Thoracic aorta (tissue), 2 donors: ENCODE measurements at places on chromosomes 1 and 21. TPM values are rescaled to one million over a fixed set of nuclear protein-coding genes. Genes with fewer than 3 reads are reported as not detected.

- DNase-seq = no peak
Measured at GRCh38 chr1:149962039-149962647, 25.5 kb upstream of the MTMR11 start.

The TAS1R1 gene
- not detected for total RNA-seq

- DNase-seq = no peak
Measured at GRCh38 chr1:78464449-78464891, 26.3 kb upstream of the PTGFR start.

DNA sequence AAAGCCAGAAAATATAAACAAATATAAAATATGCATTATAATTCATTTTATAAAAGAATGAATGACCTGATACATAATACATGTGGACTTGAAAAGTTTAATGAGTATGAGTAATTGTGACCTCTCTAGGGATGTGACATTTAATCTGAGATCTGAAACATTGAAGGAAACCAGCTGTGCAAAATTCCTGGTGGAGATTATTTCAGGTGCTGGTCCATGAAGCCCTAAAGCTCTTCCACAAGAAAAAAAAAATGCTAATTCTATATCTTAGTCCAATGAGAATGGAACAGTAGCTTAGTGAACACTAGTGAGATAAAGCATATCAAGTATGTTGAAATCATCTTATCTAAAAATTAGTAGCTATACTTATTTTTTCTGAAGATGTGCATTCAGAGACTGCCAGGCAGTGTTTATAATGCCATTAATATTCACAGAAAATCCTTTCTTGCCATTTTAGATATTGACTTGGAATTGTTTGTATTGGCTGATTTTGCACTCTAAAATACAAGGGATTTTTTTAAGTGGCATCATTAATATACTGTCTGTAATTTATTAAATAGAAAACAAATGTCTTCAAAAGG lies 1485.9 kb downstream of the PLA2G4A start:
- DNase-seq = no peak

DNA sequence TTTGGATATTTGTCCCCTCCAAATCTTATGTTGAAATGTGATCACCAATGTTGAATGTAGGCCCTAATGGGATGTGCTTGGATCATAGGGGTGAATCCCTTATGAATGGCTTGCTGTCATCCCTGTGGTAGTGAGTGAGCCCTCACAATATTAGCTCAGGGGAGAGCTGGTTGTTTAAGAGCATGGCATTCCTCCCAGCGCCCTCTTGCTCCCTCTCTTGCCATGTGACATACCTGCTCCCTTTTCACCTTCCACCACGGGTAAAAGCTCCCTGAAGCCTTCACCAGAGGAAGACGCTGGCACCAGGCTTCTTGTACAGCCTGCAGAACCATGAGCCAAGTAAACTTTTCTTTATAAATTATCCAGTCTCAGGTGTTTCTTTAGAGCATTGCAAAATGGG lies 305.6 kb downstream of the KCTD3 start:
- no peak for DNase-seq

DNA sequence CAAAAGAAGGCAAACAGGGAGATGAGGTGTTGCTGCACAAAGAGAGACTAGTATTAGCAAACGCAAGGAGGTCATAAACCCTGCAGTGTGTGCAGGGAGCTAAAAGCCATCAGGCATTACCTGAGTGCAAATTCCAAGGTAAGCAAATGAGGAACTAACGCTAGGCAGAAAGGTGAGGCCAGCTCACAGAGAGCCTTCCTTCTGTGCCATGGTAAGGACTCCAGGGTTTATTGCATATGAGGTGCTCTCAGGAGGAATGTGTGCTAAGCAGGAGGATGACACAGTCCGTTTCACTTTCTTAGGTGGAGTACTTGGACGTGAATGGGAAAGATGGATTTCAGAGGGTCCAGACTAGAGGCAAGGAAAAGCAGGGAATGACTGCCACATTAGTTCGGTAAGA lies 44.6 kb upstream of the MYBPHL start:
- DNase-seq = no peak

DNA sequence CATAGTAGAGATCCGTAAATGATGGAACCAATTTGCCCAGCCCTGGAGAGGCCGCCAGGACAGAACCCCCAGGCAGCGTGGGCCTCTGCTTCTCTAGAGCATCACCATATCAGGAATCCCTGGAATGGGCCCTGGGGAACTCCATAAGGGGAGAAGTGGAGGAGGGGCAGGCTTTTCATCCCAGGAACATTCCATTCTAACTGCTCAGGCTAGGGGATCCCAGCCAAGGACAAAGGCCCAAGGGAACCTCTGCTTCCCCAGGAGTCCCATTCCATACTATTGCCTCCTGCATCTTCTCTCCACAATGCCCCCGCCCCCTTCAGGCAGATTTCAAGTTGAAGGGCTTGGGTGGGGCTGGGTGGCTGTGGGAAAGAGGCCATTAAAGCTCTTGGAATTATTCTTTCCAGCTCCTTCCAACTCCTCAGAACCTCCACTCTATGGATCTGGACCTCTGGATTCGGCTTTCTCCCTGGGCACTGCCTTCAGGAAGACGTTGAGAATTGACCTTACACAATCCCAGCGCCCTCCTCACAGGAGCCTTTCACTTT lies 6.0 kb downstream of the TRNP1 start:
- peak; percentile 77 for DNase-seq
